Activated naive CD8-positive, alpha-beta T cell treated with anti-CD3 and anti-CD28 coated beads, Interleukin-2, amount 50 U/mL, for 16 hours (primary cell): ENCODE measurements at places on chromosomes 1 and 21.

- DNase-seq: peak; percentile 23
Observed at GRCh38 chr1:94805912-94806311, 14.2 kb upstream of the SLC44A3 start.

DNA sequence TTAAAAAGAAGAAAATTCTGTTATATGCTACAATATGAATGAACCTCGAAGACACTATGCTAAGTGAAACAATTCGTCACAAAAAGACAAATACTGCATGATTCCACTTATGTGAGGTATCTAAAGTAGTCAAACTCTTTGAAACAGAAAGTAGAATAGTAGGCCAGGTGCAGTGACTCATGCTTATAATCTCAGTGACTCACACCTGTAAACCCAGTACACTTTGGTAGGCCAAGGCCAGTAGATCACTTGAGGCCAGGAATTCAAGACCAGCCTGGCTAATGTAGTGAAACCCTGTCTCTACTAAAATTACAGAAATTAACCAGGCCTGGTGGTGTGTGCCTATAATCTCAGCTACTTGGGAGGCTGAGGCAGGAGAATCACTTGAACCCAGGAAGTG is 25.7 kb downstream of the EPHA10 start:
- DNase-seq: no peak

- no peak for DNase-seq
Observed at GRCh38 chr1:18480315-18481189, at the start of gene KLHDC7A. Gene KLHDC7A (plus strand): TSS chr1:18480930. CDS start chr1:18480982, 52 bp downstream.

- peak; percentile 39 for DNase-seq
Observed at GRCh38 chr1:156625436-156626078, 6.3 kb downstream of the HAPLN2 start.

DNA sequence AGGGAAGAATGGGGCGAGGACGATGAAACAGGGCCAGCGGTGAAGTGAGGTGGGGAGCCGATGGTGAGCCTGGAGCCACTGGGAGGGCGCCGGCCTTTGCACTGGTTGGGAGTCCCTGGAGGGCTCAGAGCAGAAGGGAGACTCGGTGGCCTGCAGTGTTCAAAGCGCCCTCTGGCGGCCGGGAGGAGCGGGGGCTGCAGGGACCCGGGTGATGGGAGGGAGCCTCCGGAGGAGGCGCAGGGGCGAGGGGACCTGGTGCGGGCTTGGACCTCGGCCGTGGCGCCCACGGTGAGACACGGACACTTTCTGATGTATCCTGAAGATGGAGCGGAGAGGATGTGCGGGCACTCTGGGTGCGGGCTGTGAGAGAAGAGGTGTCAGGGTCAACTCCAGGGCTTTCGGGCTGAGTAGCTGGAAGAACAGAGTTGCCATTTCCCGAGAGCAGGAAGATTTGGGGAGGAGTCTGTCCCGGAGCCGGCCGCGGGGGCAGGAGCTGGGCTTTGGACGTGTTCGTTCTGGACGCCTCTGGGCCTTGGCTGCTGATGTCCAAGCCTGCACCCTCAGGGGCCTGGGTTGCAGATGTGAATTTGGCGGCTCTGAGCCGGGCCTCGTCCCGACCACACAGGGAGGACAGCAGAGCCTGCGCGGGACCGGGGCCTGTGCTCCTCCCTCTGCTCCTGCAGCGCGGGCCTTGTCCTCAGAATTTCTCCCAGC is 29.7 kb downstream of the HEYL start:
- DNase-seq: peak; percentile 61

- no peak for DNase-seq
Observed at GRCh38 chr1:206909883-206910318, 11.8 kb downstream of the FCMR start.

- no peak for DNase-seq
Observed at GRCh38 chr1:206495011-206495461, 12.3 kb upstream of the RASSF5 start.

GRCh38 chr21:41045534-41046268 is 122.3 kb upstream of the BACE2 start:
- no peak for DNase-seq

DNA sequence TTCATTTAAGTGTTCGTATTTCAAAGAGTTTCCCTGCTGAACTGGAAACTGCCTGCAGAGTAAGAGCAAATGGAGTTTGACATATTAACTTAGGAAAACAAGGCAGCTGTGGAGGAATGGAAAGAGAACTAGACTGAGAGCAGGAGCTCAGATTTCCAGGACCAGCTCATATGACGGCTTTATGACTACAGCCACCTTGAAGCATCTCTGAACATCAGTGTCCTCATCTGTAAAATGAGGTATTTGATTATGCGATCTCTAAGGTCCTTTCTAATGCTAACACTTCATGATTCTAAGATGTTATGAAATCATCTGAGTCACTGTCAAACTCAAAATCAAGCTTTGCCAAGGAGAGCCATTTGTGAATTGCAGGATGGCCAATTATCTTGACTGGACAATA is 112.3 kb downstream of the PRRX1 start:
- no peak for DNase-seq

DNA sequence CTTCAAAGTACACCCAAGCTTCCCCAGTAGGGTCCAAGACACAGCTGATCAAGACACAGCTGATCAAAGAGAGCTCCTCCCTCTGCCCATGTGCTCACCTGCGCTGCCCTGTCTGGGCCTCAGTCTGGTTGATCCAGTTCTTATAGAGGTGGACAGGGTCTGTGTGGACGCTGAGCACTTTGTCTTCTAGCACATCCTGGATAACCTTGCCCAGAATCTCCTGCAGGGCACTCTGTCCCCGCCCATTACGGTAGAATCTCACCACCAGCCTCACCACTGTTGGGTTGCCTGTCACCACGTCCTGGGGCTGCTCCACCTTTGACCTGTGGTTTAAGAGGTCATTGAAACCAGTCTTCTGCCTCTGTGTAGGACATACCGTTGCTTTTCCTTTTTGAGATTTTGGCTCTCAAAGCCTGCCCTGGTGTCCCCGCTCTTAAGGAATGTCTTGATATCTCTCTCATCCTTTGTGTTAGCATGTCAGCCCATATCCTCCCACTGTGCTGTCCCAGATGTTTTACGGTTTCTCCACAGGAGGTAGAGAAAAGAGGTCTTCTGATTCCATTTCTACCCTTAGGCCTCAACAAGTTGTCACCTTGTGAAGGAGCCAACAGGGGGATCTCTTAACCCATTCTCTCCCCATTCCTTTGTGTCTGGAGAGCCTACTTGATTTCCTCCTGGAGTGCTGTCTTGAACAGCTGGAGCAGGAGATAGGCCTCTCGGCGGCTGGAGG is 33.5 kb downstream of the IQGAP3 start:
- DNase-seq: no peak

DNA sequence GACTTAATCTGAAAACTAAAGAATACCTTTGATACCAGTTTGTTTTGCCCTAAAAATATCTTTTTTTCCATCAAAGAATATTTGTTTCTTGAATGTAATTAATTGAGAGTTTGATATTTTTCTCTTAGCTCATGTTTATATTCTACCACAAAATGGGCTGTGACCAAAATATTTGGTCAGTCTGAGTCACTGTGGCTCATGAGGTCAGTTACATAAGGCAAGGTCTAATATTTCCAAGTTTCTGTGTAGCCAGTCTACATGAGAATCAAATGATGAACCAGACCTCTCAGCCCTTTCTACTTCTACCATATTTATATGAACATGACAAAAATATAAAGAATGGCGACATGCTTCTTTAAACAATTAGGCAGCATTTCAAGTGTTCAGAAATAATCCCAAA is 83.0 kb upstream of the IVNS1ABP start:
- DNase-seq: no peak

GRCh38 chr1:117093870-117094621 is 27.5 kb downstream of the TRIM45 start:
- no peak for DNase-seq

DNA sequence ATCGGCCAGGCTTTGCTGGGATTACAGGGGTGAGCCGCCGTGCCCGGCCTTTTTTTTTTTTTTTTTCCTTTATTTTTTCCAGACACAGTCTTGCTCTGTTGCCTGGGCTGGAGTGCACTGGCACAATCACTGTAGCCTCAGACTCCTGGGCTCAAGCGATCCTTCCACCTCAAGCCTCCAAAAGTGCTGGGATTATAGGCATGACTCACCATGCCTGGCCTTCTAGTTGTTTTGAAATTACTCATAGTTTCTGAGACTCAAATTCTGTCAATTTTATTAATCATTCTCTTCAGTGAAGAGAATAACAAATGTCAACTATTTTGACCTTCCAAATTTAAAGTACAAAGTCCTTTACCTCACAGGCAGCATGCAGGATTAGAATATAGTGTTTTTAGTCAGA is 374.5 kb downstream of the PLA2G4A start:
- DNase-seq: no peak

DNA sequence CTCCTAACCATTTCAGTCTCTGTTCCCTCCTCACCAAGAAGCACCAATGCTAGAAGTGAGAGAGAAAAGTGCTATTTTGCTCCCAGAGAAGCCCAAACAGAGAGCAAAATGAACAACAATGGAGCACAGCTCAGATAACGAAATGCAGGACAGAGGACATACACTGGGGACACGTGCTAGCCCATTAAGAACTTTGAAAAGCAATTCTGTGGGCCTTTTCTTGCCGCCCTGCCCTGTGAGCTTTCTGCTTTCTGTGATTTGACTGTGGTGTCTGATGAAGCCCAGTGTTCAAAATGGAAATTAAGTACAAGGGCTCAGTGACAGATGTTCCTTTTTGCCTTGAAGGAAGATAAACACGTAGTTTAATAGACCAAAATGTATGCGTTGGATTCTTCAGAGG is 130.8 kb downstream of the S1PR1 start:
- DNase-seq: no peak

DNA sequence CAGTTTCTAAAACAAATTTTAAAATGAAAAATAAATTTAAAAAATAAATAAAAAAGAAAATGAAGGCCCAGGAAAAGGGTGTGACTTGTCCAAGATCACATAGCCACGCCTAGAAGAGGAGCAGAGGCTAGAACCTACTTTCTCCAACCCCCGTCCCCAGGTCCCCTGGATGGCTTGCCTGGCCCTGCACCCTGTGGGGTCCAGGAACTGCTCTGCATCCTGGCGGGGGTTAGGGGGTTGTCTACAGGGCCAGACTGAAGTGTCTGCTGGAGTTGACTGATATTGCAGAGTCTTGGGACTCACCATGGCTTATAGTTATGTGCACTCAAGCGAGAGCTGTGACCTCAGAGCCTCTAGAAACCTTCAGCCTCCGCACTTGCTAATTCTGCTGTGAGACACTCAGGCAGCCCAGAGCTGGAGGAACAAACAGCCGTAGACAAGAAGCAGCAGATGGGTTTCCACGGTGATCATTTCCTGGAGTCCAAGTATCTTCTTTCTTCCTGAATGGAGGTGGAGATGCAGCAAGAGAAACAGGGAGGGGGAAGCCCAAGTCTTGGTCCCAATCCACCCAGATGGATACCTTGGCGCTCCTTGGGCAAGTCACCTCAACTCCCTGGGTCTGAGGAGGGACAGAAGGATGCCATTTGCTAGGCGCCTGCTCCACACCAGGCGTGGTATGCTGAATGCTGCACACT is 5.2 kb upstream of the EXTL1 start:
- no peak for DNase-seq

GRCh38 chr21:41260428-41260827 is 56.2 kb upstream of the FAM3B start:
- no peak for DNase-seq

DNA sequence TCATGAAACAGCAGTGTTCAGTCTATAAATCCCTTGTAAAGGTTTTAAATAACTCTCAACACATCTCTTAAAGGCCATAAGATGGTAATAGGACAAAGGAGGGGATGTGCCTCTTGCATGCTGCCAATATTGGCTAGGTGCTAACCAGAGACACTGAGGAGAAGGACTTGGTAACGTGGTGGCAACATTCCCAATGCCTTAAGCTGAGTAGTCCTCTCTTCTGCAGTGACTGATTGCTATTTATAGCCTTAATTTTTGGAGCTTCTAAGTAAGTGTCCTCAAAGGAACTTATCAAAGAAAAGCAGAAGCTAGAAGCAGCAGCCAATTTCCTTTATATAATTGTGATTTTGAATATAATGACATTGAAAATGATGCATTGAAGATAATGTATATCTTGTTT is 63.0 kb downstream of the DPT start:
- no peak for DNase-seq

DNA sequence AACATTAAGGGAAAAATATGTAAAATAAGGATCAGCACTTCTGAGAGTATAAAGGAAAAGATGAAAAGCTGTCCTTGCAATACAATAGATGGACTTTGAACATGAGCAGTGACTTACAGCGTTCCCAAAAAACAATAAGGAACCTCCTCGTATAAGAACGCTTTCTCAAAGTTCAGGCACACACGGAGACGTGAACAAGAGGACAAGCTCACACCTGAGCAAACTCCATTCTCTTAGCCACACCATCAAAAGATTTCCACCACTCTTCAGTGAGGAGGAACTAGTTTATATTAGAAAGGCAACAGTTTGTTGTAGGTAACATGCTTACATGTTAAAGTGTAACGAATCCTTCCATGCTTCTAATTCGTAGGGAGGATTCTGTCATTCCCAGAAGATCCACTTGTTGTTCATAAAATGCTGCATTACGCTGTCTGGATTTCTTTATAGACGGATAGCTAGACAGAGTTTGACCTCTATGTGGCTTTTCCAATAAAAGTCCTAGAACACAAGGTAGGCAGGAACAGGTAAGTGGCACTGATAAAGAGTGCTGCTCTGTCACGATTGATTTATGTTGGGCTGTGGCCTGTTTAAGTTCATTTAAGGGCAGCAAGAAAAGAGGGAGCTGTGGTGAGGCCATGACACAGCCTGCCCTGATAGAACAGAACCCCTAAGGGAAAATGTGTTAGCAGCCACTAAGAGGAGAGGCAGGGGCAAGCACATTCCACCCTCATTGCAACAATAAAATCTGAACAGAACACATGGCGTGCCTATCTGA is 37.0 kb upstream of the ATP1A1 start:
- no peak for DNase-seq

- no peak for DNase-seq
Observed at GRCh38 chr1:215119719-215120365, 37.3 kb downstream of the KCNK2 start.

DNA sequence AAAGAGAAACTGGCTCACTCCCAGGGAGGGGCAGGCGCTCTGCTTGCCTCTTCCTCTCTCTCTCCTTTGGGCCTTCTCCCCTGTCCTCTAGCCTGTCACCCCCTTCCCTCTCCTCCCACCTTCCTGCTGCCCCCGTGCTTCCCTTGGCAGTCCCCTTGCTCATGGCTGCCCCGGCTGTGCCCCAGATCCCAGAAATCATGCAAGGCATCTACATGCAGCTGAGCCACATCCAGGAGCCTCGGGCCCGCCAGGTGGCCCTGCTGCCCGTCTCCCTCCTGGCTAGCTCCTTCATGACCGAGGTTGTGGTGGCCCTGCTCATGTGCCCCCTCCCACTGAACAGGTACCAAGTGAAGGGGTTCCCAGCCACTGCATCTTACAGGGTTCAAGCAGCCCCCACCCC is 36.0 kb upstream of the TTC4 start:
- no peak for DNase-seq
